ENCODE measurements at places on chromosomes 12 and 14.

DNA sequence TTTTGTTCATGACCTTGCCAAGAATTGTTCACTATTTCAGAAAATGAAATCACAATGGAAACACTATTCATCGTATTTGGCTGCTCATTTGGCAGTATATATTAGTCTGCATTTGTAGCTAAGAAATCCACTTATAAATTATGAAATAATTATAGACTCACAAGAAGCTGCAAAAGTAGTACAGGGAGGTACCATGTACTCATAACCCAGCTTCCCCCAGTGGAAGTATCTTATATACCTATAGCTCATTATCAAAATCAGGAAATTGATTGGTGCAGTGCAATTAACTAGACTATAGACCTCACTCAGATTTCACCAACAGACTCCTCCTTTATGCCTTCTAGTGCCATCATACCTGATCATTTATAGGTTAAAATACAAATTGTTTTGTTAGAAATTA lies 178.8 kb upstream of the VASH1 start:
- DNase-seq = no peak

- DNase-seq = no peak
These were observed 410.7 kb downstream of the TMEM117 start for GRCh38 chr12:44246482-44247105.

- DNase-seq = no peak
These were observed 22.3 kb upstream of the CTDSP2 start for GRCh38 chr12:57868851-57869268.

GRCh38 chr14:64440494-64440893 lies 24.8 kb upstream of the AKAP5 start:
- no peak for DNase-seq
